CD14-positive monocyte (primary cell): ENCODE measurements at places on chromosomes 4 and X.

- H3K27ac ChIP-seq = no peak overlapping the region
- peaks cover 28% of the 10 kb centered on the region for H3K4me1 ChIP-seq
- H3K27me3 ChIP-seq = no peaks in the 10 kb centered on the region
- no peaks in the 10 kb centered on the region for H3K36me3 ChIP-seq
- H3K4me3 ChIP-seq = no peak overlapping the region
These were observed 2.3 kb downstream of the LRBA start for GRCh38 chr4:151012820-151013219.

GRCh38 chr4:845836-846251 lies 19.9 kb upstream of the CPLX1 start:
- H3K27me3 ChIP-seq = no peaks in the 10 kb centered on the region
- H3K27ac ChIP-seq = no peak overlapping the region
- no peak for DNase-seq
- H3K4me1 ChIP-seq = no peaks in the 10 kb centered on the region

- peaks cover 9% of the 10 kb centered on the region for H3K4me1 ChIP-seq
- no peaks in the 10 kb centered on the region for H3K27me3 ChIP-seq
- H3K27ac ChIP-seq = no peak overlapping the region
These were observed 36.5 kb downstream of the USP9X start for GRCh38 chrX:41121766-41122165.

GRCh38 chr4:55447831-55448230 lies 52.1 kb downstream of the TMEM165 start:
- H3K4me1 ChIP-seq = peaks cover 2% of the 10 kb centered on the region
- H3K36me3 ChIP-seq = peaks cover 29% of the 10 kb centered on the region
- H3K27ac ChIP-seq = no peak overlapping the region
- no peak overlapping the region for H3K4me3 ChIP-seq
- DNase-seq = no peak

GRCh38 chr4:182014164-182014563 lies 229.0 kb upstream of the TENM3 start:
- no peak for DNase-seq
- no peak overlapping the region for H3K4me3 ChIP-seq
- no peak overlapping the region for H3K27ac ChIP-seq
- H3K36me3 ChIP-seq = no peaks in the 10 kb centered on the region
